ENCODE measurements at places on chromosomes 6 and 20.

- DNase-seq: no peak
These were observed 88.1 kb downstream of the HMGCLL1 start for GRCh38 chr6:55490871-55491270.

- DNase-seq: no peak
These were observed 28.0 kb downstream of the PTPRK start for GRCh38 chr6:128492386-128492785.

GRCh38 chr6:105794239-105794638 lies 291.9 kb upstream of the PRDM1 start:
- peak; percentile 4 for DNase-seq

DNA sequence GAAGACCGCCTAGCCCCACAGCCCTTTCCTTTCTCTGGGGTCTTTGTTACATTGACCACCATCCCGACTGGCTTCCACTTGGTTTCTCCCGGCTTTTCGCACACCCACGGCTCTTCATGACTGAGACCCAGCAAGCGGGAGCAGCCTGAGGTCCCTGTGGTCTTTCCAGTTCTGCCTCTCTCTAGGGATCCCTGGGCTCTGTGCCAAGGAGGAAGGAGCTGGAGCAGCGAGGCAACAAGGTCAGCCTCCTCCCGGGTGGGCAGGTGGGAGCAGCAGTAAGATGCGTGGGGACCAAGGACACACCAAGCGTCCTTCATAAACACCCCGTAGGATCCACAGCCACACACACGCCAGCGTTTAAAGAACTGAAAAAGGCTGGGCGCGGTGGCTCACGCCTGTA lies 29.6 kb upstream of the MRGBP start:
- DNase-seq: no peak

GRCh38 chr6:124131259-124131658 lies 327.6 kb downstream of the NKAIN2 start:
- no peak for DNase-seq

DNA sequence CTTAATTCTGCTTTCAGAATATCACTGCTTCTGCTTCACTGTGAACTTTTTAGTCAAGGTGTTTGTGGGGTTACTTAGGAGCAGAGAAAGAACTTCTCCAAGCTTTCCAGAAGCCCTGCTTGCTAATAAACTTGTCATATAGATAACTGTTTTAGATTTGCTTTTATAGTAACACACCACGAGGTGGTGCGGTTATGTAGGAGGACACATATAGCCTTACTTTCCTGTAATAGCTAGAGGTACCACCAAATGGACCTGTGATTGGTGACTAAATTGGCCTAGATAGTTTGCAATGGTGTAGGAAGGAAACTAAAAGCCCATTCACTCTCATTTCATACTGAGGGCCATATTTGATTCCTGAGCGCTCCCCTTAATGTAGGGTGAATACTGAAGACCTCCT lies 52.3 kb upstream of the BCLAF1 start:
- DNase-seq: no peak

DNA sequence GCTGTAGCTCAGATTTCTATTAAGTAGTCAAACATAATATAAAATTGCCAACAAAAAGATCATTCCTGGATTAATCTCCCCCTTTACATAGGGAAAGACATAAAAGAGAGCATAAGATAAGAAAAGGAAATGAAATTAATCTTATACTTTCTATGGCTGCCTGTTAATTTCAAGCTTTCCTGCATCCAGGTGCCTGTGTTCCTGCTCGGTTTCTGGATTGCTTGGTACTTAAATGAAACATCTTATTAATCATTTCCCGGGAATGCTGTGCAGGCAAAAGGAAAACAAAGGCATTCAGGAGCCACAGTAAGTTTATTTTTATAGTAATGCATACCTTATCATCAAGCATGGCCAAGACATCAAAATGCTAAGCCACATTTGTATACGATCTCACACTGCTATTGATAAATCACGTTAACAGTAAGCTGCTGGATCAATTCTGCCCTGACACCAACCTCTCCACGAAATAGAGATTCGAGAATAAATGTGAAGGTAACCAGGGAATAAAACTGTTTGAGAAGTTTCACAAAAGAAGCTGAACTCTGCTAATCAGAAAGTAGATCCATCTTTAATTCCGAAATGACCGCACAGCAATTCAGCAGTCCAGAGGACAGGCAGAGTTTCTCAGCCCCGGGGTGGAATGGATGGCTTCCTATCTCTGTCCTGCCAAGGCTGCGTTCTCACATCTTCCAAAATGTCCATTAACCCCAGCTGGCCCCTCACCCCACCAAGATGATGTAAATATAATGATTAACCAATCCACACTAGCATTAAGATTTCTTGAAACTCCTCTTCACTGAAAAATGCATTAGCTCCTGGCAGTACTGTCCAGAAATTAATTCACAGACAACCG lies 32.6 kb upstream of the APCDD1L start:
- DNase-seq: no peak

- DNase-seq: no peak
These were observed 768.8 kb upstream of the SLC35B3 start for GRCh38 chr6:9204171-9204570.

DNA sequence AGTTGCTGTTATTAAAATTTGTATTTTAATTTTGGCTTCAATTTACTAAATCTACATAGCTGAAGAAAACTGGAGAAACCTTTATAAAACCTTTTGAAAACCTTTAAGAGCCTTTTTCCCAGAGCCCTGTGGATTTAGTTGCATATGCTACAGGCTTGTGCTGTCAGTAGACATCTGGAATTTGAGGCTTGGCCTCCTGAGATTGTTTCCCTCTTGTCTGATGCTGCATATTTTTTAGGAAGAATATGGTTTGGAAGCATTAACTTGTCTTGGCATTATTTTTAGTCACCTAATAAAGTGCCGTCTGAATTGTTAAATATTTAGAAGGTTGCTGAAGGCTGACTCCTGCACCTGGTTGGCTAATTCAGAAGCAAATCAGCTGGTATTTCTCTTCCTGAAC lies 369.4 kb downstream of the UTRN start:
- no peak for DNase-seq

DNA sequence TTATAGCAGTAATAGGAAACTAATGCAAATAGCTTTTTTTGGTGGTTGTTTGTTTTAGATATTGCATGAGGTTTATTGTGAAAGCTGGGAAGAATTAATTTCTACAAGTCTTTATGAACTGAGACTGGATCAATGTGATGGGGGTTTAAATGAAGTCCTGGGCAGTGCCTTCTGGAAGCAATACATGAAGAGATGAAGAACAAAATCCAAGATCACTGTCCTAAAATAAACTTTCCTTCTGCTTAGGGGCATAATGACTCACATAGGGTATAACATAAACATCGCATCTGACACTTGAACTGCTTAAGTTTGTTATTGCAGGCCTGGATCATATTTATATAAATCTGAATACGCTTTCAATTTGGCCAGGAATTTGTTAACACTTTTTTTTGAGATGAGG lies 20.9 kb upstream of the SHLD1 start:
- no peak for DNase-seq

DNA sequence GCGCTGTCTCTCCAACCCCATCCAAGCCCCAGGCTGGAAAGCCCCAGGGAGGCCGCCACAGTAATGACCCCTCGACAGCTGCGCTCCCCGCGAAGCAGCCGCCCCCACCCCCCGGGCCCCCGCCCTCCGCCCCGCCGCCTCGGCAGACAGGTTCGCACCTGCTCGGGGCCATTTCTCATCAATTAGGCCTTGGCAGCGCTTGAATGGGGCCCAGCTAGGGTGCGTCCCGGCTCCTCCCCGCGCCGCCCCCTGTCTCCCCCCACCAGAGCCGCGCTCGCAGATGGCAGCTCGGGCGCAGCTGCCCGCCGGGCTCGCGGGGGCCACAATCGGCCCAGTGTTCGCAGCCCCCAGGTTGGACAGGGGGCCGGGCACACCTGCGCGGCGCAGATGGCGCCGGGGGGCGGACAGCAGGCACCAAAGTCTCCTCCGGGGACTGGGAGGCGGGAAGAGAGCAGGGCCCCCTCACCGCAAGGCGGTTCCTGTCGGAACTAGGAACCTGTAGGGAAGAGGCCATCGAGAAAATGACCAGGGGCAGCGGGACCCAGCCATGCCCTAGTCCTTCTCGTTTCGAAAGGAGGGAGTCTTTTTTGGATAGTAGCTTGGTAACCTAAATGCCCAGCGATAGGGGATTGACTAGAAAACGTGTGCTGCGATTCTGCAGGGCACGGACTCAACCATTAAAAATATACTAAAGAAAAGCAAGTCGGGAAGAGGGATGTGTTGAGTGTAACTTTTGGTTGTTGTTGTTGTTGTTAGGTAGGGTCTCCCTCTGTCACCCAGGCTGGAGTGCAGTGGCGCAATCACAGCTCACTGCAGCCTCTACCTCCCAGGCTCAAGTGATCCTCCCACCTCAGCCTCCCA lies 83.2 kb upstream of the EYA2 start:
- peak; percentile 96 for DNase-seq

- no peak for DNase-seq
These were observed 226.2 kb upstream of the MARCKS start for GRCh38 chr6:113630738-113631535.

DNA sequence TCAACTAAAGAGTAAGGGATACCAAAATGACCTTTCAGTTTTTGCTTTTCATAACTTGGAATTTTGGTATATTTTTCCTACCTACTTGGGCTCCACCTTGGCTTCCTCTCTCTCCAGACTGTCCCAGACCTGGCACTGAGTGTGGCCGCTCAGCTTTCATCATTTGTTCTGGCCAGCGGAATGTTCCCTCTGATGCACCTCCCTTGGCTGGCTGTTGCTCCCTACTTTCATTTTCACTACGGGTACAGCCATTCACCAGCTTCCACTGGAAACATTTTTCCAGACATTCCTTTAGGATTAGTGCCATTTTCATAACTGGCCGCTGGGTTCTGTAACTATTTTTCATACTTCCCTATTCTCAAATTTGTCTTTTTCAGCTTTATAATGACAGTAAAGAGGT lies 487.4 kb downstream of the TENT5A start:
- no peak for DNase-seq

- no peak for DNase-seq
These were observed 20.5 kb upstream of the TBC1D32 start for GRCh38 chr6:121354764-121355163.

- DNase-seq: no peak
These were observed 592.4 kb downstream of the RFPL4B start for GRCh38 chr6:112939563-112939962.

- no peak for DNase-seq
These were observed 25.1 kb downstream of the RSPO4 start for GRCh38 chr20:977021-977420.

DNA sequence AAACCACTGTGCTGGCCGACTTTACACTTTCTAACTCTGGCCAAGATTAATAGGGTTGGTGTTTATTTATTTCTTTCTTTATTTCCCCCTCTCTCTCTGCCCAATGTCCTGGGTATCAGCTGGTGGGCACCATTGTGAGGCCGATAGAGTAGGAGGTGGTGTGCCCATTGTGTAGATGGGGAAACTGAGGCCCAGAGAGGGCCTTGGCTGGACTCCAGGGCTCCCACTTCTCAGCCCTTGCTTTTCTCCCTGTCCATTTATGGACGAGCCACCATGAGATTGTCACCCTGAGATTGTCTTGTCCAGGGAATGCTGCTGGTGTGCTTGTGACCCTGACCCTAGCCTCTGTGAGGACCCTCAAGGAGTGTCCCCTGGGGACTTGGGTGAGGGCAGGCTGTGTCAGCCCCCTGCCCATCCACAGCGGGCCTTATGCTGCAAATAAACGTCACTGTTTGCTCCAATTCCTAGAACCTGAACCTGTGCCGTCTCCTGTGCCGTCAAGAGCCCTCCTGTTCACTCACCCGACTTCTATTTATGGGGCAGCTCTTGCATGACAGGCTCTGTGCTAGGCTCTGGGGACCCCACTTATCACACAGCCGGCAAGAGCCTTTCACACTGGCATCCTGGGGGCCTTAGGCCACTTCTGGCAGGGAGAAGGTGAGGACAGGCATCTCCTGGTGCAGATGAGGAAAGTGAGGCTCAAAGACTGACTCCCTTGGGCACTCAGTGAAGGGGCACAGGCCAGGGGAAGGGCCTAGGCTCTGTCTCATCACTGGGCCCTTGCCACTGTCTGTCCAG lies 24.8 kb downstream of the SUN5 start:
- DNase-seq: peak; percentile 53

- DNase-seq: no peak
These were observed 2.6 kb downstream of the CTSZ start for GRCh38 chr20:59004493-59004762.

DNA sequence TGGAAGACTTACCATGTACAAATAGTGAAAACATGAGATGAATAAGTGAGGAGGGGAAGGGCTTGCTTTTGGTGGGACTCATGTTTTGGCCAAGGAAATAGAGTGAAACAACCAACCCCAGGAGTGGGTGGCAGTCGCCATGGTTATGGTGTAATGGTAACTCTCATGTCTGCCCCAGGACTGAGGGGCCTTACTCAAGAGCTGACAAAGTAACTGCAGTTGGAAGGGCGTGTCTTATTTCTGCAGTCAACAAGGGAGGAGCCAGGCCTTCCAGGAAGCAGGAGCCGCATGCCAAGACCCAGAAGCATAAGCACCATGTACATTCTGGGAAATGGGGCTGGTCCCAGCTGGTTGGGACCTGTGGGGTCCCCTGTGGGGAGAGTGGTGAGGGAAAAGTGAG lies 108.5 kb downstream of the UNC5CL start:
- DNase-seq: no peak

- DNase-seq: no peak
These were observed 100.8 kb downstream of the TNFAIP3 start for GRCh38 chr6:137967689-137968454.

GRCh38 chr6:45478240-45478639 lies 100.5 kb upstream of the SUPT3H start:
- DNase-seq: no peak

DNA sequence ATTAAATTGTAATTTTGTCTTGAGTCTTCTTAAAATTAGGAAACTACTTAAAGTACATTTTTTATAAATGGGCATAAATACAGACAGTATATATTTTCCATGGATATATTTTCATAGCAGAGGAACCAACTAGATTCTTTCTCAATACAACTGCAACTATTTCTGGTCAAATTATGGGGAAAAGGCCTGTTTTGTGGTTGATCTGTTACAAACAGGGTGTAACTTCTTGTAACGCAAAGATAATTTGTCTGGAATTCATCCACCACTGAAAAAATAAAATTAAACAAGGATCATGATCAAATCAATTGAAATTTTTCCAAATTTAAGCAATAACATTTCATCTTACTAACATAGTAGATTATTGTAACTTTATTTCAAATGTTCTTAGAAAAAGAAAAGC lies 67.2 kb upstream of the RNF146 start:
- no peak for DNase-seq

DNA sequence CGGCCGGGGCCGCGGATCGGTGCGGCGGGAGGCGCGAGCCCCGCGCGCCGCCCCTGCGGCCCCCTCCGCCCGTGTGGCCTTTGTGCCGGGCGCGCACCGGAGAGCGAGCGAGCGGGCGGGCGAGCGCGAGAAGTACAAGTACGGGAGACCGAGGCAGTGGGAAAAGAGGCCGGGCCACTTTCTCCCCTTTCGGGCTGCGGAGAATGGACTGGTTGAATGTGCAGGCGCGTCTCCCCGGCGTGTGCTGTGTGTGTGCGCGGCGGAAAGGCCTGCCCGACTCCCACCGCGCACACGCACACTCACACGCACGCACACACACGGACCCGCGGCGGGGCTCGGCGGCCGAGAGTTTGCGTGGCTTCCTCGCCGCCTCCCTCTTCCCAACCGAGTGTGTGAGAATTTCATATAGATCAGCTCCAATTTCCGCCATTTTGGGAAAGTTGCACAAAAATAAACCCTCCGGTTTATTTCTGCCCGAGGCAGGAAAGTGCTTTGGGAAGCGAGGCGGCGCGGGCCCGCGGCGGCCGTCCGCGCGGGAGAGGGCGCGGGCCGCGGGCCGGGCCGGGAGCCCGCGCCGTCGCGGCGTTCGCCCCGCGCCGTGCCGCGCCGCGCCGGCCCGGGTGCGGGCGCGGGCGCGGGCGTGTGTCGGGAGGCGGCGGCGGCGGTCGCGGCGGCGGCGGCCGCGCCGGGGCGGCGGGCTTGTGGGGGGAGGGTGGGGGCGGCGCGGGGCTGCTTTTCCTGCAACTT lies 1.1 kb downstream of the L3MBTL3 start:
- no peak for DNase-seq
